Effector CD4-positive, alpha-beta T cell (primary cell): ENCODE measurements at places on chromosomes 1 and 21.
A peak's percentile ranks its signal among the peaks of the same experiment; 100 is the strongest.

DNA sequence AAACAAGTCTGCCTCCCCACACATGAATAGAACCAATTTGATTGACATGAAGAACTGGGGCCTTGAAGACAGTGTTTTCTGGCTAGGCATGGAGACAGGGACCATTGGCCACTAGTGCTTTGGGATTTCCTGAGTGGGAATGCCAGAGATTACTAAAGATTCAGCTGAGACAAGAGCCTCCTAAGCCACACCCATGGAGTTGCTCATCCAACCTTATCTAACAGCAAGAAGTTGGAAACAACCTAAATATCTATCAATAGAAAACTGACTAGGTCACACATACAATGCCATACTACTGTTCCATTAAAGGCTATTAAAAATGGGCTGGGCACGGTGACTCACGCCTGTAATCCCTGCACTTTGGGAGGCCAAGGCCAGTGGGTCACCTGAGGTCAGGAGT lies 184.1 kb downstream of the ZBTB18 start:
- no peak for DNase-seq

DNA sequence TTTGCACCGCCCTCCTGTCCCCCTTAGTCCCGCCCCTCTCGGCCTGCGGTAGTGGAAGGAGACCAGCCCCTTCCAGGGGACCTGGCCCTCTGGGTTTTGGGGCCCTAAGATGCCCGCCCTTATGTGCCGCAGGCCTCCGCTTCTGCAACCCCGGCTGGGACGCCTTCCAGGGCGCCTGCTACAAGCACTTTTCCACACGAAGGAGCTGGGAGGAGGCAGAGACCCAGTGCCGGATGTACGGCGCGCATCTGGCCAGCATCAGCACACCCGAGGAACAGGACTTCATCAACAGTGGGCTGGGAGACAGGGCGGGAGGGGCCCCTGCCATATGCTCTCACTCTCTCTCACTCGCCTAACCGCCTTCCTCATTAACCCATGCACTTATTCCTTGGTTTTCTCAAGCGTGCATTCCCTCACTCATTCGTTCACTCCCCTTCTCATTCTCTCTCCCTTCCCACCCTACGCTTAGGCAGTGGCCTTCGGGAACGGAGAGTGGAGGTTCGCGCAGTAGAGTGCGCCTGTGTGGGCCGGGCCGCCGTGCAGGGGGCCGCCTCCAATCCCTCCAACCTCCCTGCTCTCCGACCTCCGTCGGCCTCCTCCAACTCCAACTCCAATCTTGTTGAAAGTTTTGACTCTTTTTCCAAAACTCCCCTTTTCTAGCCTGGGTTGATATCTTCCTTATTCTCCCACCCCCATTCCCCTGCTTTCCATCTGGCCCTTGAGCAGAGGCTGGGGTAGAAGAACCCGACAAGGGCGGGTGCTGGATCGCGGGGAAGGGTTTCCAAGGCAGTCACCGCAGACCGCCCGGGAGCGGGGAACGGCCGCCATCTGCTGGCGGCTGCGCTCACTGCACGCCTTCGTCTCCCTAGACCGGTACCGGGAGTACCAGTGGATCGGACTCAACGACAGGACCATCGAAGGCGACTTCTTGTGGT lies 15.2 kb downstream of the BCAN start:
- DNase-seq: peak; percentile 69

DNA sequence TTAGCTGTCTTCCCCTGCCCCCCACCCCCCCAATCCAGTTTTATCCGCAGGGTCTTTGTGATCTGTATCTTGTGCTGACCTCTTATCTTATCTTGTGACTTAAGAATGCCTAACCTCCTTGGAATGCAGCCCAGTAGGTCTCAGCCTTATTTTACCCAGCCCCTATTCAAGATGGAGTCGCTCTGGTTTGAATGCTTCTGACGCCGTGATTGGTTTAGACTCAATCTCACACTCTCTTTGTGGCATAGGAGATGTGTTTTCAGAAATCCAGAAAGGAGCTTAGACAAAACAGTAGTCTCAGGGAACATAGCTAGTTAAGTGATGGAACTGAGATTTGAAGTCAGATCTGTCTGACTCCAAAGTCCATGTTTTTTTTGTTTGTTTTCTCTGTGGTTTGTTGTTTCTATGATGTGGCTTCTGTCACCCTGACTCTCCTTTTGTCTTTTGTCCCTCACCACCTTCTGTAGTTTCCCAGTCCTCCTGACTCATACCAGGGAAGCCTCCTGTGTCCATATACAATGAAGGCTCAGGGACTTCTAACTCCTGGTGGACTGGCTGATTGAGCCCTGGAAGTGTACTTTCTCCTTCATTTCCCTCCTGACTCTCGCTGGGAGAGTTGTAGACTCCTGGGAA lies 18.1 kb upstream of the USP24 start:
- DNase-seq: no peak

DNA sequence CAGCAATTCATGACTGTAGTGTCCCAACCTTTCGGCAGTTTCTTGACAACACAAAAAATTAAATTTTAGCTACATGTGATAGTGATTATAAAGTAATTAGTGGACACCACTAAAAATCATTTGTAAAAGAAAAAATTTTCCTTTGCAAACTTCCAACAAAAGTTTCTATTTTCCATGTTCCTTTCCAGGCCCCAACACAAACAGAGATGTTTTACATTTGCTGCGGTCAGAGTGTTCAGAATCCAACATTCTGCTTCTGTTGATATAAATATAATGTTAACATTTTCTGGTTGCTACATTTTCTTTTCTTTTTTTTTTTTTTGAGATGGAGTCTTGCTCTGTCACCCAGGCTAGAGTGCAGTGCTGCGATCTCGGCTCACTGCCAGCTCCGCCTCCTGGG lies 54.9 kb upstream of the WLS start:
- no peak for DNase-seq

DNA sequence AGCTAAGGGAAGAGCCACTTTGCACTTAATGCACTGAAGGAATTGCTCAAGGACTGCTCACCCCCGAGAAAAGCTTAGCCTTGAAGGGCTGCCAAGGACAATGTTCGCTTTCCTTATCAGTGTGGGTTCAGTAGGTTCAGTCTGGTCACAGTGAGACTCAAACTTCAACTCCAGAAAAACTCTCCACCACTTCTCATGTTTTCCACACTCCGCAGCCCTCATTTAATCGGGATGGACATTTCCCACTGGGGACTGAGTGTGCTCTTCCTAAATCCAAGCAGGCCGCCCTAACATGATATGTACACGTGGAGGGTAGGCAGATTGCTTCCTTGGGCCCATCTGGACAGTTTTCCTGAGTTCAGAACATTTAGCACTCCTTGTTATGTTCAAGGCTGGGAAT lies 19.5 kb downstream of the SUSD4 start:
- no peak for DNase-seq

- no peak for DNase-seq
These were observed 207.2 kb downstream of the PBX1 start for GRCh38 chr1:164765992-164766720.

DNA sequence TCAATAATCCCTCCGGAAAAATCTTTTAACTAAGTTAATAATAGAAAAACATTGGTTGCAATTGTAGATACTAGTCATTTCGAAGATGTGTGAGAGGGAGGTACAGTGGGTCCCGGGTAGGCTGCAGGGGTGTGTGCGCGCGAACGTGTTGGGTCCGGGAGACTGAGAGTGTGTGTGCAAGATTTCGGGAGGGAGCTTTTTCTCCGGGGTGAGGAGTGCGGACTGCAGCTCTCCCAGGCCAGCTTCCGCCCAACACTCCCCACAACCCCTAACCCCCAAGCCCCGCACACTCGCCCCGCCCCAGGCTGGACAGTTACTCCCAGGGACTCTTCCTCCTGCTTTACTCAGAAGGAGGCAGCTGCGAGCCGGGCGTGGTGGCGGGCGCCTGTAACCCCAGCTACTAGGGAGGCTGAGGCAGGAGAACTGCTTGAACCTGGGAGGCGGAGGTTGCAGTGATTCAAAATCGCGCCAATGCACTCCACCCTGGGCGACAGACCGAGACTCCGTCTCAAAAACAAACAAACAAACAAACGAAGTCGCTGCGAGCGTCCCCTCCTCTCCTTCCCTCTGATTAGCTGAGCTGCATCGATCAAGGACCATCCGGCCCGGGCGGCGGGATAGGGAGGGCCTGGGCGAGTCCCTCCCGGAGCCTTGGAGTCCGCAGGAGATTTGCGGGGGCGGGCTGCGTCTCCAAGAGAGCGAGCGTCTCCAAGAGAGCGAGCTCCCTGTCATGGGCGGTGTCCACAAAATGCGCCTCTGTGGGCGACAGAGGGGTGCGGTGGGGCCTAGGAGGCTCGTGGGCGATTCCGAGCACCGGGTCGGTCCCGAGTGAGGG lies 28.3 kb upstream of the PPM1J start:
- no peak for DNase-seq

DNA sequence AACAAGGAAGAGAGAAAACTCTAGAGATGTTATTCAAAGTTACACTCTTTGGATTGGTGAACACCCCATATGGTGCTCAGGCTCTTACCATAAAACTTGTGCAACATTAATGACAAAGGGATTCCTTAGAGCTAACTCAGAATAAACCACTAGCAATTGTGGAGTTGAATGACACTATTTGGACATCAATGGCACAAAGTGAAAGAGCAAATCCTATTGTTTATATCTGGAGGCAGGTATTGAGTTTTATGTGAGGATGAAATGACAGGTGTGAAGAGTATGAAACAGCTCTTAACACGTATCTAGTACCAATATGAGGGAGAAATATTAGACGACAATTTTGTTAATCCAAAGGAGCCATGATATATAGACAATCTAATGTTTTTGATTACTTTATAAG lies 584.9 kb upstream of the PBX1 start:
- DNase-seq: no peak

DNA sequence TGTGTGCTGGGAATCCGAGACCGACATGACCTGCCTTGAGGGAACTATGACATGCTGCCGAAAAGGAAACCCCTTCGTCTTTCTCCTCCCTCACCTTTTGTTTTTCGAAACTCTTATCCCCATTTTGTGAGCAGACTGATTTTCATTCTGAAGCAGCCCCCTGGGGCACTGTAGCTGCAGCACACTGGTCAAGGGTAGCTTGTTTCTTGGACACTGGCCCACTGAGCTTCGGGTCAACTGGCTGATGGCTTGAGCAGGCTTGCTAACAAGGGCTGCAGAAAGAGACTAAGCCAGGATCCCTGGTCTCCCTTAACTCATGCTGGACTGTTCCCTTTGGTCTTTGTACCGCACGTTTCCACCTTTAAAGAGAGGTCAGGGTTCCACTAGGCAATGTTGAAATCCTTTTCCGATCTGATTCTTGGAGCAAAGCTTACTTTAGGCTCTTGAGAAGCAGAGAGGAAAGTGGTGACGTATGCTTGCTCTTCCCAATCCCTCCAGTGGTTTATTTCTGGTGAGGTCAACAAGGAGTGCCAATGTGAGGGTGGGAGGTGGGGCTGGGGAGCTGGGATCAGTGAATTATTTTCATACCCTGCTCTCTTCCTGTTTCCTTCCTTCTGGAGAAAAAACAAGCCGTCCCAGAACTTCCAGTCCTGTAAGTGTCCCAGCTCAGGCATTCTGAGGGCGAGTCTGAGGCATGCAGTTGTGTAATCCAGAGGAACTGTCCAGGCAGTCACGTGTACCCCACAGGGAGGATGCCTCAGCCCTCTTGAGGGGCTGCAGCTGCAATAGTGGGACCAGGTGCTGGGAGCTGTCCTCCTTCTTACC lies 7.6 kb downstream of the CYP4B1 start:
- DNase-seq: no peak

DNA sequence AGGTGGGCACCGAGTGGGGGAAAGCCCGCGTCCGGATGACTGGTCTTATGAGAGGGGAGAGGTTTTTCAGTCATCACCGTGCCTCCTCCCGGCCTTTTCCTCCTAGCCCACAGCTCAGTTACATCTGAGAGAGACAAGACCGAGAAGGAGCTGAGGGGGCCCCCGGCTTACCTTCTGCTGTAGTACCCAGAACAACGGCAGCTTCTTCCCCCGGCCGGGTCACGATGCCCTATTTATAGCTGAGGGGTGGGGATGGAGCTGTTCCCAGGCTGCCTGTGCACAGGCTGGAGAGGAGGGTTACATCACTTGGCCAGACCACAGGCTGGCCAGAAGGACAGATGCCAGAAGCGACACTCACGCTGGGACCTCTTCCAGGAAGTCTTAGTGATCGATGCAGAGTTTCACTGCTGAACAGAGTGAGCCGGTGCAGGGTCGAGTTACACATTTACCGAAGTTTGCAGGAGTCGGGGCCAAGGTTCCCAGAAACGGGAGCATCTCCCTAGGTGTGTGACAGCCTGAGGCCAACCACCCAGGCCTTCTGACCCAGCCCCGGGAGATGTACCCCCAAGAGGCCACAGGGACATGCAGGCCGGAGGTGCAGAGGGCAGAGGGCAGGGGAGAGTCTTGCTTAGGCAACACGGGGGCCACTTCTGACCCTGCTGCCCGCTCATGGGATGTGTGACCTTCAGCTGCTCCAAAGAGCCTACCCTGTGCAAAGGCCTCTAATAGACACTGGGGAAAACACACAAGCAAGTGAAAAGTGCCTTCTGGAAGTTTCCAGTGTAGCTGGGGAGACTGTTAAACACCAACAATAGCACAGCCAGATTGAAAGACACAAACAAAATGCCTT lies at the start of gene AGT:
Gene AGT, minus strand, starts transcription at position 208 of the 850 bp plus-strand sequence. CDS start 3,299 bp downstream, outside the sequence.
- DNase-seq: no peak

DNA sequence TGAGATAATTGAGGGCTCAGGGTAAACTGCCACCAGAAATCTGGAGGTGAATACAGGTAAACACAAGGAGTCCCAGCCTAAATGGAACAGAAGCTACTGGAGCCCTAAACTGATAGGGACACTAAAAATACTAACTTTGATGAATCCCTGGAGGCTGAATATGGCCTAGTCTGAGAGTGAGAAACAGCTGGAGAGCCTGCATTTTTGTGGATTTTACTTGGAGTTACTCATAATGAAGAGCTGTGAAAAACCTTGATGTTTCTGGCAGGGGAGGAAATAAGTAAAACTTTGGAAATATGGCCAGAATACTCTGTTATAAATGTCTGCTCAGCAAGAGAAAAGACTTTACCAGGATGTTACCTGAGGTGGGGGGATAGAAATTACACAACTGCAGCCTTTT lies 164.4 kb downstream of the LIPI start:
- no peak for DNase-seq

GRCh38 chr1:24919791-24920532 lies 10.1 kb downstream of the RUNX3 start:
- DNase-seq: no peak

DNA sequence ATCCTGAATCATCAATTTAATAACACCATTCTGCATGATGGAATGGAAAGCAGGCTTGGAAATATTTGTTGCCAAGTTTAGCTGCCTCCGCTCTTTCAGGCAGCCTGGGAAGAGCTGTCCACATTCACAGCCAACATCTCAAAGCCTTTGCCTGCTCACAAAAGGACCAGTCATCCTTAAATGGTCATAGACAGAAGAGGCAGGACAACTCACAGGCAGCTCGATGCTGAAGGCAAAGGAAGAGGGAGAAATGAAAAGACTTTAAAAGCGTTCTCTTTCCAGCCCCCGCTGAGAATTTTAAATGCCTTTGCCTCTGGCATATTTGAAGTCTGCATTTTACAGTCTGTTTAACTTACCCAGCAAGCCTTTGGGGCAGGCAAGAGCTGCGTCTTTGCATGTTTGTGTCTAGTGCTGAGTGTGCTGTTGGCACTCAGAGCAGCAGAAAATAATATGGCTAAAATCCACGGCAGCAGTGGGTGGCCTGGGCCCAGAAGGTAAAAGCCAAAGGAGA lies 68.9 kb downstream of the NMNAT2 start:
- DNase-seq: no peak
